Suppressor macrophage treated with lipopolysaccharide for 4 hours (primary cell): ENCODE measurements at places on chromosomes 1 and 21.

DNA sequence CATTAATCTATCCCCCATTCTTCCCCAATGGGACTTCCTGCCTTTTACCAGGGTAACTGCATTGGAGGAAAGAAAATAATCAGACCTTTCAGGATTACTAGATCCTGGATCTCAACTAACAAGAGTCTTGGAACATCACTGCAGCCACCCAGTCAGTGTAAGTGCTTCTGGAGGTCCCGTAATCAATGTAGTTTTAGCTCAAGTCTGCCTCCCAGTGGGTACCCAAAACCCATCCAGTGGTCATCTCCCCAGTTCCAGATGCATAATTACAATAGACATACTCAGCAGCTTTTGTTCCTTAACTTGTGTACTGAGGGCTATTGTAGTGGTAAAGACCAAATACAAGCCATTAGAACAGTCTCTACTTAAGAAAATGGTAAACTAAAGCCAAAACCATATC, 319.1 kb downstream of the GPATCH2 start:
- DNase-seq, result no peak

DNA sequence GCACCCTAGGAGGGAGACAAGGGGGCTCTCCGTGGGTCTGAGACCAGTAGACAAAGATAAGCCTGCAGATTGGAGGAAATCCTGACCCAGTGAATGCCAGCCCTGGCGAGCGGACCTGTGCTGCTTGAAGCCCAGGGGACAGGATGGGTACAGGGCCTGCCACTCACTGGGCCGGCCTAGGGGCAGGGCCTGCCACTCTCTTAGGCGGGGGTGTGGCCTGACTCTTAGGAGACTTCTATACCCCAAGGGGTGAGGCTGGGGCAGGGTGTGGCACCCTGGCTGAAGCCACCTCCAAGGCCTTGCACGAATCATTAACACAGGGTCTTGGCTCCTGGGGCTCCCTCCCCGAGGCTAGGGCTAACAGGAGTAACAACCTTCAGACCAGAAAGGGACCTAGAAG, 30.7 kb downstream of the TRIM62 start:
- DNase-seq, result no peak

GRCh38 chr1:22913421-22914141, 59.1 kb downstream of the LACTBL1 start:
- DNase-seq, result no peak

DNA sequence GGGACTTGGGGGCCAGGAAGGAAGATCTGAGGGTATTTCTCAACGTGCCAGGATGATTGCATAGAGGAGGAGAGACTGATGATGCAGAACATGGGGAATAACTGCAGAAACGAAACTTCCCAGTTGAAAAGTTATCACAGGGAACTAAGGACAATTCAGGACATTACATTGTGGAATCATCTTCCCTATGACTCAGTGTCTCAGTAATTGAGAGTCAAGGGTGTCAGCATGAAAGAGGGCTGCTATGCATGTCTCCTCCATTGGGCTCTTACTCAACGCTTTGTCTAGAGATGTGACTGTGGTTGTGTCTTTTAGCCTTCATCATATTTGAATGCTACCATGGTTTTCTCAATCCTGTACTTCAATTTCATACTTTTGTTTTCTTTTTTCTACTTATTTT, 48.9 kb upstream of the PTGFR start:
- no peak for DNase-seq

DNA sequence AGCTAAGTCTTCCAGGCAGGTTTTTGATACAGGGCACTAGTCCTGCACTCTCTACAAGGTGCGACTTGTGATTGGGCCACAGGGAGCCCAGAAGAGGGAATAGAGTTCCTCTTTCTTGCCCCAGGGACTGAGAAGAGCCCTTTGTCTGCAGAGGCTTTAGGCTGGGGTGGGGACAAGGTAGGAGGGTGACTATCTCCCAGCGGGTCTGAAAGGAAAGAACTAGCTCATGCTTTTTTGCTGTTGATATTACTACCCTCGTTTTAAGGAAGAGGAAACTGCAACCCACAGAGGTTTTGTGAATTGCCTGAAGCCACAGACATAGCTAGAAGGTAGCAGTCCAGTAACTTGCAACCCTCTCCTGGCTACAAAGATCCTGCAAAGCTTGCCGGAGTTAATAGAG, 615.2 kb downstream of the MATN1 start:
- DNase-seq, result peak; percentile 12

GRCh38 chr1:16174261-16174868, 18.5 kb upstream of the EPHA2 start:
- no peak for DNase-seq

DNA sequence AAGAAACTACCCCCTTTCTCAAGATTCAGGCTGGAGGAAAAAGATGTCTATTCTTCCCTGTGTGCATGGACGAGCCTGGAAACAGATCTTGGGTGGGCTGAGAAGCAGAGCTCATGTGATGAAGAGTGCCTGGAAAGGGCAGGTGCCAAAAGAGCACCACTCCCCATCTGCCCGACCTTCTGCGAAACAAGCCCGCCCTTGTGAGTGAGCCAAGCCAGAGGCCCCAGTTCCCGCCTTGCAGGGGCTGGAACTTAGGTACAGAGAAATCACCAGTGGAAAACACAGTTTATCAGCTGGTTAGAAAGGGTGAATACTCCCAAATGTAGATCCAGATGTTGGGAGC, 26.7 kb upstream of the A3GALT2 start:
- no peak for DNase-seq

- peak; percentile 73 for DNase-seq
These were observed 36.6 kb downstream of the RABIF start for GRCh38 chr1:202852163-202852904.

GRCh38 chr1:194080826-194081225, 894.4 kb upstream of the B3GALT2 start:
- DNase-seq, result no peak

- no peak for DNase-seq
These were observed 24.3 kb upstream of the DUSP10 start for GRCh38 chr1:221766210-221766609.

GRCh38 chr1:214476986-214477870, 74.2 kb downstream of the PTPN14 start:
- no peak for DNase-seq

DNA sequence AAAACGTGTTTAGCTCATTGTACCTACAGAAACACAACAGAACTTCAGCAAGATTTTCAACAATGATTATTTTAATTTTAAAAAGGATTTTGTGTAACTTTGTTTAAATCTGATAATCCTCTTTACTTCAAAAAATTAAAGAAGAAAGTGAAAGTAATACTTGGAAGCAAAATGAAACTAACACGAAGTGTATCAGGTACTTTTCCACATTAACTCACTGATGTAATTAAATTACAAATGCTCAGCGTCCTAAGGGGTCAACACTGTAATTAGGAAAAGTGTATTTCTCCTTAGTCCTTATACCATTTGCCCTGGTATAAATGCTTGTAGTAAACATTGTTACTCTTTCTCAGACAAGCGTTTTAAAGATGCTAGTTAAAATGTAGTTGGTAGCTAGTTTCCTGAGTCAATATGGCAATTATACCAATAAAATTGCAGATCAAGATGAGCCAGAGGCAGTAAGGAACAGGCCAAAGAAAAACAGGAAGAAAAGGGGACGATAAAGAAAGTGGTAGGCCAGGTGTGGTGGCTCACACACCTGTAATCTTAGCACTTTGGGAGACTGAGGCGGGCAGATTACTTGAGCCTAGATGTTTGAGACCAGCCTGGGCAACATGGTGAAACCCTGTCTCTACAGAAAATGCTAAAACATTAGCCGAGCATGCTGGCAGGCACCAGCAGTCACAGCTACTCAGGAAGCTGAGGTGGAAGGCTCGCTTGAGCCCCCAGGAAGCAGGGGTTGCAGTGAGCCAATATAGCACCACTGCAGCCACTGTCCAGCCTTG, 553.0 kb downstream of the SMYD3 start:
- peak; percentile 5 for DNase-seq

GRCh38 chr1:31591425-31592093, 15.2 kb downstream of the TINAGL1 start:
- no peak for DNase-seq

DNA sequence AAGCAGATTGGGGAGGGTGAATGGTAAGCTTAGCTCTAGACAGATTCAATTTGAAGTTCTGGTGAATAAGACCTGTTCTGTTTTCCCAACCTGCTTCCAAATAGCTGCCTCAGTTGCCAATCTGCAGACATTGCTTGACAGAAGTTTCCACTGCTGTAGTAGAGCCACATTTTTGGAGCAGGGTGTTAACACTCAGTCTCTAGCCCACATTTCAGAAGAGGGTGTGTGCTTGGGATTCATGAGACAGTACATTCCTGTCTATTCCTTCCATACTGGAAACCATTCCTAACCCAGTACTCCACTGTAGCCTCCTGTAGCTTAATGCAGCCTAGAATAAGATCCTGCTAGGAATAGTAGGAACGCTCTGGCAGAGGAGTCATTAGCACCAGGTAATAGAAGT, 450.5 kb downstream of the NUF2 start:
- no peak for DNase-seq

GRCh38 chr1:227753999-227754711, 18.9 kb downstream of the SNAP47 start:
- DNase-seq, result no peak
